Erythroblast (primary cell): ENCODE measurements at places on chromosomes 11 and 22.

- no peak for DNase-seq
These were observed 673.8 kb downstream of the BRD1 start for GRCh38 chr22:49153921-49154320.

- DNase-seq, result no peak
These were observed 225.0 kb upstream of the KIRREL3 start for GRCh38 chr11:127225619-127226018.

DNA sequence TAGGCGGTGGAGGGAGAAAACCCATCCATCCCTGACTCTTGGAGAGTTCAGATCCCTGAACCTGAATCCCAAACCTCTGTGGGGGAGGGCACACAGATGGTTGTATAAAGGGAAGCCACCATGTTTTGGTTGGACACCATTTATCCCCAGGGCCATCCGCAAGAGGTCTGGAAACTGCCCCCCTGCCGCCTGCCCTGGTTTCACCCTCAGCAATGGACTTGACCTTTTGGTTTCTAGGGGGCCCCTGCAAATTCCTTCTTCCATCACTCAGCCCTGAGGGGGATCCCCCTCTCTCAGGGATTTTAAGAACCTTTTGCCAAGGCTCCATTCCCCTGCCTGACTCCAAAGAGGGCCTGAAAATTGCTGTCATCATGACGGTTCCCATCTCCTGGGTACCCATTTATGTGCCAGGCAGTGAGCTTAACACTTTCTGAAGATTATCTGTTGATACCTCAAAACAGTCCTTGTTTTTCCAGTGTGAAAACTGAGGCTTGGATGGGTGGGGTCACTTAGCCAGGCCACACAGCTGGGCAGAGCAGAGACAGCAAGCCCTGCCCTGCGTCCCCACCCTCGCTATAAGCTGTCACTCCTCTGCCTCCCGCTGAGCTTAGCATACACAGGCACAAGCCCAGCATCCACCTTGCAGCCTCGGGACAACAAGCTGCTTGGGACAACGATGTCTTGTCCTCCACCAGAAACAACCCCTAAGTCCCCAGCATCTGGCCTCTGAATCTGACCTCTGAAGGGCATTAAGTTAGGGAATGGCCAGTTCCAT, 33.2 kb upstream of the CRYBB3 start:
- no peak for DNase-seq

- DNase-seq, result no peak
These were observed 36.4 kb downstream of the PACSIN2 start for GRCh38 chr22:42978453-42979103.

DNA sequence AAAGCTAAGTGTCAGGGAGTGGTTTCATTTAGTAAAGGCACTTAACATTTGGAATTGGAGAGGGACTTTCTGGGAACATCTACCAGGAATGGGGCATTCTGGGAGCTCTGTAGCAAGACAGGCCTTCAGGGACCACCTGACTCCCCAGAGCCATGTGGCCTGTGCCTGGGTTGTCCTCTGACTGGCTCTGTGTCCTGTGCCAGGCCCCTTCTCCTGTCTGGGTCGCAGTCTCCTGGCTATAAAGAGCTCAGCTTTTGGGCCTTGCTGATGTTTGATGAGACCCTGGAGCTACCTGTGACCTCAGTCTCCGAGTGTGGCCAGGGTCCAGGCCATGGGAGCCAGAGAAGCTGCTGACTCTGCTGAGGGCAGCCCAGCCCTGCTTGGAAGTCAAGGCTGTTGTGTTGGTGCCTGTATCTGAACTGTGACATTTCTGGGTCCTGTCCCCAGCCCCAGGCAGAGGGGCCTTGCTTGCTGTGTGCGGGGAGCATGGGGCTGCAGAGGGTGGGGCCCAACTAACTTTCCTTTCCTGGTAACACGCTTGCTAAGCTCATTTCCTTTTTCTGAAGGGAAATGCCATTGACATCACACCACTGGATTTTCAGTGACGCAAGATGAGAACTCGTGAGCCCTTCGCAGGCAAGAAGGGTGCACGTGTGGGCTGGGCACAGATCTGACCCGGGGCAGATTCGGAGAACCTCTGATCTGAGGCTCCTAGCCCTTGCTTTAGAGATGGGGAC, 41.3 kb downstream of the LRRC32 start:
- no peak for DNase-seq

DNA sequence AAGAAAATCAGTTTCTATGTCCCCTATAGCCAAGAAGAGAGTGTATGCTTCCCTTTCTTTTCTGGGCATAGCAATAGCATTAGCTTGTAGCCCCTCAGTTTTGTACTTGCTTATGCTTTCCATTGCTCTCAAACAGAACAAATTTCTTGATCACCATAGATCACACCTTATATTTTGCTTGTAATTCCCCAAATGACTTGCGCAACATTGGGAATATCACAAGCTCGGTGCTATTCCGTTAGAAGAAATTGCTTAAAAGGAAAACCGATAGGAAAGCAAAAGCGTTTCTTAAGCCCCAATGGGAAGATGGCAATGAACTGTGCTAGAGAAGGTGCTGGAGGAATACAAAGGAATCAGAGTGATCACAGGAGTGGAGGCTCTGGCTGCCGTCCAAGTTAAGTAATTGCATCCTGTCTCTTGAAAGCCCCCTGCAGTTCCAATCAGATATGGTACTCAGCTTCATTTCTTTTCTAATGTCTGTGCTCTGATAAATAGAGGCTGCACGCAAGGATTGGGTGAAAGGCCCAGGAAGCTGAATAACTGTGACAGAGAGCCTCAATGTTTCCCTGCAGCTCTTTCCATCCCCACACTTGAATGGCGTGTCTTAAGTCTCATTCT, 182.1 kb upstream of the KIRREL3 start:
- no peak for DNase-seq

DNA sequence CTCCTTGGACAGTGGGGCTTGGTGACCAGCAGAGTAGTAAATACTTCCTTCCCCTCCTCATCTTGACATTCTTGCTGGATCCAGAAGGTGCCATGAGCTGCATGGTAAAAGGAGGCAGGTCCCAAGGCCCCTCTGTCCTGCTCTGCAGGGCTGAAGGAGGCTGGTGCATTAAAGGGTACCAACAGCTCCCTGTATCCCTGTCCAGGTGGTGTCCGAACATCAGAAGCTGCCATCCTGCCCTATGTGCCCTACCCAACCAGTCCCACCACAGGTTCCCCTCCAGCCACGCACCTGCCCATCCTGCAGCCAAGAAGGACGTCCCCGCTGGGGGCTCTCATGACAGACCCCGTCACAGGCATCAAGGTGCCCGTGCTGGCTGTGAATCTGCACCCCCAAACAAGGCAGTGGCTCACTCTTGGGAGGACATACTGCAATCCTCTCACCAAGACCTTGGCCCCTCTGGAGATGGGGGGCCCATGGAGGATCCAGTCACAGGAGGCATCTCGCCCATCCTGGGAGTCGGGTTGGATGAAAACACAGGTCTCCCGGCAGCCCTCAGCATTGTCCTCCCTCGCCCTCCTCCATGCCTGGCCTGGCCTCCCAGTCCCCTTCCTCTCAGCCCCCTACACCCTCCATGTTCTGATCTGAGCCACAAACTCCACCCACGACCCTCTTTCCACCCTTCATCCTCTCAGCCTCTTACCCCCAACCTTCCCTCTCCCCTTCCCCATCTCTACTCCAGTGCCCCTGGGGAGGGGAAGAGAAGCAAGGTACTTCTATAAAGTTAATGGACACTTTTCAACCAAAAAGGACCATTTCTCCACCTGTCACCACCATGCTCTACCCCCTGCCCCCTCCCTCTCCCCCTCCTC, 55.1 kb downstream of the BTG4 start:
- DNase-seq, result no peak

GRCh38 chr11:124830749-124831148, 30.5 kb upstream of the MSANTD2 start:
- DNase-seq, result no peak

- no peak for DNase-seq
These were observed 39.8 kb upstream of the TEF start for GRCh38 chr22:41341990-41342389.

DNA sequence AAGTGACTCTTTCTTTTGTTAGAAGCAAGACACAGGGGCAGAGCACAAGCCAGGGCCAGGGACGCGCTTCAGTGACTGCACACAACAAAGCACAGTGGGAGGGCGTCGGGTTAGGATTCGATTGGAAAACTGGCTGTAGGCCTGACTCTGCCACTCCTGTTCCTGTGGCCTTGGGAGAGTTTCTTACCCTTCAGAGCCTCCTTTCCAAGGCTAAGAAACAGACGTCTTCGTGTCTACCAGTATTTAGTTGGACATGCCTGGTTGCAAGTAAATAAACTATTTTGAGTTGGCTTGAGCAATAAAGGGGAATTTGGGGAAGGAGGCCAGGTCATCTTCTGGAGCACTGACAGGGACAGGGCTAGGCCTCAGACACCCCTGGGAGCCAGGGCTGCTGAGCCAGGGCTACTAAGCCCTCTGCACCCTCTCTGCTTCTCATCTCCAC, 549.1 kb downstream of the INSC start:
- DNase-seq, result no peak

GRCh38 chr11:6642957-6643356, 12.7 kb downstream of the DCHS1 start:
- DNase-seq, result no peak

- peak; percentile 21 for DNase-seq
These were observed 25.1 kb downstream of the RGL4 start for GRCh38 chr22:23715806-23716375.

DNA sequence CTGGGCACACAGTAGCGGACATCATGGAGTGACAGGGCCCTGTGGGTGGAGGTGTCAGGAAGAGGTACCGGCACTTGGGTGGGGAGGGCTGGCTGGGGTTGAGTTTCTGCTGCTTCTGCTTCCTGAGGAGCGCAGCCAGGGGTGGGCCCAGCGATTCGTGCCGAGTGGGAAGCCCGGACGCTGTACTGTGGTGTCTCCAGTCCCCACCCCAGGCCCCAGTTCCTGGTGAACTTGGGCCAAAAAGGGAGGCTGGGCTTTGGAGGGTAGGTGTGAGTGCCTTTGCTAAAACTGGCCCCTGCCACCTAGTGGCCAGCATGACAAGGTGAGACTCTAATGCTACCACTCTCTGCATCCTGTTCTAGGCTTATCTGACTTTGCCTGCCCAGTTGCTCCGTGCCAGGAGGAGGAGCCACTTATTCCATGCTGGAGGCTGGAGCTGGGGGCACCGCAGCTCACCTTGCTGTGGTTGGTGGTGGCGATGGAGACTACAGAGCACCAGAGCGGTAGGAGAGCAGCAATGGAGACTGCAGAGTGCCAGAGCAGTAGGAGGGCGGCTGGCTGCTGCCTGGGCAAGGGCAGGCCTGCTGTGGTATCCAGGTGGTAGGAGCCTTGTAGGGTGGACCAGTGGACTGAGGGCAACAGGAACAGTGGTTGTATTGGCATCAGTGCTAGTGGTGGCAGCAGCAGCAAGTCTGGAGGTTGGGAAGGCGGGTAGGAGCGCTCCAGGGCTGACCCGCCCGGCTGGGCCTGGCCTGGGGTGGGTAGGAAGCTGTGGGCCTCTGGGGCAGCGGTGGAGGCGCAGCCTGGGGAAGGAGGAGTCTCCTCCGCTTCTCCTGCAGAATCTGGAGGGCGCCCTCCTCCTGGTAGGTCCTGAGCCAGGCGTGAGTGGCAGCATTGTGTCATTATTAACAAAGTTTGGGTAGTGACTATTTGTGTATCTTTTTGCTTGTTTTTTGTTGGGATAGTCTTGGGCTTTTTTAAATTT, 2.2 kb upstream of the RFPL2 start:
- peak; percentile 41 for DNase-seq

DNA sequence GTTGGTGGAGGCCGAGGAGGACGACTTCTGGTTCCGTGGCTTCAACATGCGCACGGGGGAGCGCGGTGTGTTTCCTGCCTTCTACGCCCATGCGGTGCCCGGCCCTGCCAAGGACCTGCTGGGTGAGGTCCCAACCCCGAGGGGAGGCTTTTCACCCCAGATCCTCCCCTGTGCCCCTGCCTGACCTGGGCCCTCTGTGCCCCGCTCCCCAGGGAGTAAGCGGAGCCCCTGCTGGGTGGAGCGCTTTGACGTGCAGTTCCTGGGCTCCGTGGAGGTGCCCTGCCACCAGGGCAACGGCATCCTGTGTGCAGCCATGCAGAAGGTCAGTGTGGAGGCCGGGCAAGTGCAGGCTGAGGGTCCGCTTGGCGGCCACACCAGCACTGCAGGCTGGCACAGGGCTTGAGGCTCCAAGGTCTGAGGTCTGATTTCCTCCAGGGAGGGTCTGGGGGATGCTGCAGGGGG, 5.1 kb downstream of the MAPK8IP2 start:
- no peak for DNase-seq

DNA sequence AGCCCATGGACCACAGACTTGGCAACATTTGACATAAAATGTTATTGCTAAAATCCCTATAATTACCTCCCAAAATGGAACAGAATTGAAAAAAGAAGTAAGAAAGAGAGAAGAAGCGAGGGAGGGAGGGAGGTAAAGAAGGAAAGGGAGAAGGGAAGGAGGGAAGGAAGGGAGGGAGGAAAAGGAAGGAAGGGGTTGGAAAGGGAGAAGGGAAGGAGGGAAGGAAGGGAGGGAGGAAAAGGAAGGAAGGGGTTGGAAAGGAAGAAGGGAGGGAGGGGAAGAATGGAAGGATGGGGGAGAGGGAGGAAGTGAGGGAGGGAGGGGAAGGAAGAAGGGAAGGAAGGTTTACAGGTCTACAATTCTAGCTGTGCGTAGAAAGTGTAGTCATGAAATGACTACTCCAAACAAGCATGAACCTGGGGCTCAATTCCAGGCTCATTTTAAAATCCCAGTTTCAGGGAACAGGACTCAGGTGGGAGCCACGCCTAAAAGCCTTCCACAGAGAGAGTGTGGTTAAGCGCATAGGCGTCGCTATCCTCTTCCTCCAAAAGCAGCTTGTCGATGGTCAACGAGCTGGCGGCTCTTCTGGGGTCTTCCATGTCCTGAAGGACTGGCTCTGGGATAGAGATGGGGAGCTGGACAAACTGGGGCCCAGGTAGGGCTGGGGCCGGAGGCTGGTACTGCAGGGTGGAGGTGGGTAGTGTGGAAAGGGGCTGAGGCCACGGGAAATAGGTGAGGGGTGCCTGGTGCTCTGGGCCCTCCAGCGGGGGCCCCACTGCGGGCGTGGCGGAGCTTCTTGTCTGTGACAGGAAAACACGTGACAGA, 25.1 kb downstream of the POU2AF1 start:
- DNase-seq, result no peak

DNA sequence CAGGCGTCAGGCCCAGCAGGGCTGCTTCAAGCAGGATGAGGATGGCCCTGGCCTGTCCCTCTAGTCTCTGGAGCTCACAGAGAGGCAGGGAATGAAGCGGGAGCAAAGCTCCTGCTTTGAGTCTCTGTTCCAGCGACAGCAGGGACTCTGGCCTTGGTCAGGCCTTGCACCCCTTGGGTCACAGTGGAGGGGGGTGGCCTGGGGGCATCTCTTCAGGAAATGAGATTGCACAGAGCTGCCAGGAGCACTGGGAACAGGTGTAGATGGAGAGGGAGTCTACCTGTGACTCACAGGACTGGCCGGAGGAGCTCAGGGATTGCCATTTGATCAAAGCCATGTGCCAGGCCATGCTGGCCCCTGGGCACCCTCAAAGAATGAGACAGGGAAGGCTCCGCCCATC, 1.6 kb downstream of the ANO1 start:
- DNase-seq, result no peak

GRCh38 chr11:133946541-133947318, 10.0 kb downstream of the IGSF9B start:
- no peak for DNase-seq

DNA sequence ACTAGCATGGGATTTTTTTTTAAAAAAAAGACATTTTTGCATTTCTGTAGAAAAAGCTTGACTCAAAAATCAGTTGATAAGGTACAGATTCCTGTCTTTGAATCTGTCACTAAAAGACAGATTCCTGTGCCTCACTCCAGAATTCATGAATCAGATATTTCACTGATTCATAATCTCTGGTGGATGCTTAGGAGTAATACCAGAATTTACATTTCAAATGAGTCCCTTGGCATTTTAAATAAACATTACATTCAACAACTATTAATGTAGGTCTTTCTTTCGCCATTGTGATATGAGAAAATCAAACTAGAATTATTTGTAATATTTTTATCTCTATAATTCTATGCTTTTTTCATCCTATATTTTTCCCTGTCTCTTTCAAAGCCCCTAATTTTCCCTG, 128.3 kb downstream of the APIP start:
- no peak for DNase-seq
